CD4-positive, alpha-beta T cell (primary cell): ENCODE measurements at places on chromosomes 3 and 15.

DNA sequence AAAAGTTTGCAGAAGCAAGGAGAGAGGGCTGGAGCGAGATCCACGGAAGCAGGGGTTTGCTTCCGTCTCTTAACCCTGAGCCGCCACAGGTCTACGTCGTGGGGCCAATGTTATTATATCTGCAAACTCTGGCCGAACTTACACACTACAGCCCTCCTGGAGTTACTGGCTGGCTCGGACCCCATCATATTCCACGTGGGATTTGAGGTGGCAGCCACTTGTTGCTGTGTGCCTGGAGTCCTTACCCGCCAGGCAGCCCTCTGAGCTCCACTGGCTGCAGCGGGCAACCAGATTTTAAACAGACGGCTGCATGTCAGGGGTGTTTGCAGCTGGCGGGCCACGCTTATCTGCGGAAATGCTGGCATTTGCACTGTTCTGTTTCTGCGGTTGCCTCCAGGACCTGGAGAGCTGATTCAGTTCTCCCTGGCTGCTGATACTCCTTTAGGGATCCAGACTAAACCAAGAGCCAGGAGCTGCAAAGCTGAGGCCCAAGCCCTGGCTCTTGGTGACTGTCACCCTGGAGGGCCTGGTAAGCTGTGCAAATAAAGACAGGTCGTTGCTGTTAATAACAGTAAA lies 34.7 kb downstream of the TM2D3 start:
- no peak for DNase-seq

DNA sequence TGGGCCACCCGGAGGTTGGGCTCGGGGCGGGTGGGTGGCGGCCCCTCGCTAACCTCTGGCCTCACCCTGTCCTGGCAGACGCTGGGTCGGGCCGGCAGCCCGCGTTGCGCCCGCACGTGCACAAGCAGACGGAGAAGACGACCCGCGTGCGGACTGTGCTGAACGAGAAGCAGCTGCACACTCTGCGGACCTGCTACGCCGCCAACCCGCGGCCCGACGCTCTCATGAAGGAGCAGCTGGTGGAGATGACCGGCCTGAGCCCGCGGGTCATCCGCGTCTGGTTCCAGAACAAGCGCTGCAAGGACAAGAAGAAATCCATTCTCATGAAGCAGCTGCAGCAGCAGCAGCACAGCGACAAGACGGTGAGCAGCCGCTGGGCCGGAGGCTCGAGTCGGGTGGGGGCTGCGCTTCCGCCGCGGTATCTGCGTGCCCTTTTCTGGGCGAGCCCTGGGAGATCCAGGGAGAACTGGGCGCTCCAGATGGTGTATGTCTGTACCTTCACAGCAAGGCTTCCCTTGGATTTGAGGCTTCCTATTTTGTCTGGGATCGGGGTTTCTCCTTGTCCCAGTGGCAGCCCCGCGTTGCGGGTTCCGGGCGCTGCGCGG lies 3.7 kb downstream of the ISL2 start:
- DNase-seq: no peak

- DNase-seq: no peak
These were observed 146.8 kb downstream of the SUCLG2 start for GRCh38 chr3:67507584-67507983.

- no peak for DNase-seq
These were observed 38.2 kb downstream of the SNX4 start for GRCh38 chr3:125481786-125482185.

GRCh38 chr3:14706096-14706495 lies 31.2 kb downstream of the C3orf20 start:
- DNase-seq: no peak

GRCh38 chr3:125054449-125055329 lies 1.1 kb downstream of the HEG1 start:
- no peak for DNase-seq

- DNase-seq: no peak
These were observed 326.9 kb downstream of the IL5RA start for GRCh38 chr3:2783261-2783660.

- DNase-seq: no peak
These were observed 524.7 kb upstream of the ZNF717 start for GRCh38 chr3:76310089-76310488.

GRCh38 chr3:159458010-159458409 lies 530.6 kb upstream of the IL12A start:
- DNase-seq: no peak

DNA sequence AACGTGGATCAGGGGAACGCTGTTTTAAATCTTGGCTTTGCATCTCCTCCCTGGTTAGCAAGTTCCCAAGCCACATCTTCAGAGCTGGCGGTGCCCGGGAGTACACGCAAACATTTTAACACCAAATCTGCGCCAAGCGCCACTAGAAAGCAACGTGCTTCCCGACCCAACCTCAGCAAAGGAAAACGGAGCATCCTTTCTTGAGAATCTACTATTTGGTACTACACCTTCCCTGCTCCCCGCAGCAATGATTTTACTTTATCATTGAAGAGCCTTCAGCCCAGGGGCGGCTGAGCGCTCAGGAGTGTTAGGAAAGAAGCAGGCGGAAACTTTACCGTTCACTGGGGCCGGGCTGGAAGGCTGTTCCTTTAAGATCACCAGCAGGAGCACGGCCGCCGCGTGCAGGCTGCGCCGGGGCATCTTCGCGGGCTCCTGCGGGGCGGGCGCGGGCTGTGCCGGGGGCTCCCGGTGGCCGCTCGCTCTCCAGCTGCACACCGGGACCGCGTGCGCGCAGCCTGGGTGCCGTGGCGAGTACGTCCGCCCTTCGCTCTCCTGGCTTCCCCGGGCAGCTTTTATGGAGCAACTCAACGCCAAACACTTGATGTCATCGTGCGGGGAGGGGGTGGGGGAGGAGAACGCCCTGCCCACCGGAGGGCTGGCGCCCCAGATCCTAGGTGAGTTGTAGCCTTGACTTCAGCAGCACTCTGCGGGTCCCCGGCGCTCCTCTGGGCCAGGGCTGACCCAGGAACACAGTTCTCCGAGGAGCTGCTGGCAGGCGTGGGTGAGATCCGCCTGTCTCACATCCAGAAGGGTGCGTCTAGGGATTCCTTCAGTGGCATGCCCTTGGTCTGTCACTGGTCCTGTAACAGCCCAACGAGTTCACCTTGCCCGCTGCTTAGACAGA lies at the start of gene CA12:
TSS of gene CA12 (minus strand) at position 546 of the 904 bp plus-strand sequence. CDS start at position 420, 126 bp downstream.
- DNase-seq: no peak

GRCh38 chr3:94099311-94099710 lies 36.5 kb downstream of the NSUN3 start:
- DNase-seq: no peak

GRCh38 chr15:24955531-24955921 lies 739 bp downstream of the SNRPN start:
- DNase-seq: peak; percentile 6
